ENCODE measurements at places on chromosomes 2 and 18.

DNA sequence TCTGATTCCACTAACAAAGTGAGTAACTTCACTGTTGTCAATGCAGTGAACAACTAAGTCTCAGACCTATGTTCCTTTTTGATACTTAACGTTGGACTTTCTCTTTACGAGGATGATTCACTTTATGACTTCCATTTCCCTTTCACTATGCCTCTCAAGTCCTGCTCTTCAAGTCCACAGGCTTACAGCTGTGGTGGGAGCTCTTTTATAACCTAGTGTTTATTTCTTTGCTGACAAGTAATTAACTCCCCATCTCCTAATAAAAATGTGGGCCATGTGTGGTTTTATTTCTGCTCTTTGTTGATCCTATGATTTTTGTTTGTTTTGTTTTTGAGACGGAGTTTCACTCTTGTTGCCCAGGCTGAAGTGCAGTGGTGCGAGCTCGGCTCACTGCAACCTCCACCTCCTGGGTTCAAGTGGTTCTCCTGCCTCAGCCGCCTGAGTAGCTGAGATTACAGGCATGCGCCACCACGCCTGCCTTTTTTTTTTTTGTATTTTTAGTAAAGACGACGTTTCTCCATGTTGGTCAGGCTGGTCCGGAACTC lies 142.1 kb downstream of the USP34 start:
- peak; percentile 27 for DNase-seq

DNA sequence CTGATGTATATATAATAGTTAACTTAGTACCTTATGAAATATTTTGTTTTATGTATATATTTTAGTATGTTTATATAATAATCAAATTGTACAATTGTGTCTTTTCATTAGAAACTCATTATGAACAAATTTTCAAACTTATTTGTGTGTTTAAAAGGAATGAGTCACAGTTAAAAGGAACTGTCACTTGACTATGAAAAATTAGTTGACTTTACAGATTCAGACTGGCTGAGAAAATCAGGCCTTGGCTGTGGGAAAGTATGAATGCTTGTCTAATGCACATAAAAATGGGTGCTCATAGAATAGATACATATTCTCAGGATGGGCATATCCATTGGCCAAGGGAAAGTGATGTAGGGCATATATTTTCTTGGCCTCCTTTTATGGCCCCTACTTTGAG lies 576.8 kb downstream of the SATB2 start:
- DNase-seq = no peak

DNA sequence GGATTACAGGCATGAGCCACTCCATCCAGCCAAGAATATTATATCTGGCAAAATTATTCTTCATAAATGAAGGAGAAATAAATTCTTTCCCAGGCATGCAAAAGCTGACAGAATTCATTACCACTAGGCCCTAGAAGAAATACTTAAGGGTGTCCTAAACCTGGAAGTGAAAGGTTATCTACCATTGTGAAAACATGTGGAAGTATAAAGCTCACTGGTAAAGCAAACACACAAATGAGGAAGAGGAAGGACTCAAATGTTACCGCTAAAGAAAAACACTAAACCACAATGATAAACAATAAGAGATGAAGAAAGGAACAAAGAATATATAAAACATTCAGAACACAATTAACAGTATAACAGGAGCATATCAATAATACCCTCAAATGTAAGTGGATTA lies 171.8 kb downstream of the CAMKMT start:
- DNase-seq = no peak

- DNase-seq = no peak
Observed at GRCh38 chr2:71457123-71457915, 4.0 kb downstream of the DYSF start.

DNA sequence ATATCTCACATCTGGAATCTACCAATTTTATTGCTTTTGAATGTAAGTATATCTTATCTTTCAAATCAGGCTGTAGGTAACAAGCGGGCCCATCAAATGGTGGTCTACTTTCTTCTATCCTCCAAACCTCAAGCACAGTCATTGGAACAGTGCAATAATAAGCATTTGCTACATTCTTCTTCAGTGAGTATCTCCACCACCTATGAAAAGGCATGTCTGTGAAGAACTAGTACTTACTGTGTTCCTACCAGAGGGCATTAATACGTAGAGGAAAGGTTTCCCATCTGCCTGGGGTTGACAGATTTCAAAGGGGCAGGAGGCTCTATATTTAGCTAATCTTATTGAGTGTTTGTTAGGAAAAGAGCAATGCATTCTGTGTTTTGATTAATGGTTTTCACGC lies 411.1 kb downstream of the NCKAP5 start:
- no peak for DNase-seq

GRCh38 chr2:2870106-2870505 lies 507.5 kb downstream of the EIPR1 start:
- DNase-seq = no peak

GRCh38 chr18:48002933-48003365 lies 72.5 kb upstream of the SMAD2 start:
- DNase-seq = no peak

DNA sequence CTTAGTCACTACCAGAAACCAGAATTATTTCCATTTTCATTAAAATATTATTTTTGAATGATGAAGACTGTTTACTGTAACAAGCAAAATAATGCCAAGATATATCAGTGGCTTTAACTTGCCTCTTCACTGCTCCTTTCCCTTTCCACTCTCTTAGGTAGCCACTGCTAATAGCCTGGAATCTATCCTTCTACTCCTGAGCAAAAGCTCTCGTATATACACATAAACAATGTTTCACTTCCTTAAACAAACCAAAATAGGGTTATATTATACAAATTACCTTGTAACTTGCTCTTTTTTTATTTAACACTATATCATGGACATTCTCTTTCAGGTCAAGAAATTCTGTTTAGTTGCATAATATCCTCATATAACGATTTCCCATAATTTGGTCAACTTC lies 20.8 kb downstream of the IMMT start:
- no peak for DNase-seq

- DNase-seq = no peak
Observed at GRCh38 chr2:150462770-150463169, 24.7 kb downstream of the RND3 start.

DNA sequence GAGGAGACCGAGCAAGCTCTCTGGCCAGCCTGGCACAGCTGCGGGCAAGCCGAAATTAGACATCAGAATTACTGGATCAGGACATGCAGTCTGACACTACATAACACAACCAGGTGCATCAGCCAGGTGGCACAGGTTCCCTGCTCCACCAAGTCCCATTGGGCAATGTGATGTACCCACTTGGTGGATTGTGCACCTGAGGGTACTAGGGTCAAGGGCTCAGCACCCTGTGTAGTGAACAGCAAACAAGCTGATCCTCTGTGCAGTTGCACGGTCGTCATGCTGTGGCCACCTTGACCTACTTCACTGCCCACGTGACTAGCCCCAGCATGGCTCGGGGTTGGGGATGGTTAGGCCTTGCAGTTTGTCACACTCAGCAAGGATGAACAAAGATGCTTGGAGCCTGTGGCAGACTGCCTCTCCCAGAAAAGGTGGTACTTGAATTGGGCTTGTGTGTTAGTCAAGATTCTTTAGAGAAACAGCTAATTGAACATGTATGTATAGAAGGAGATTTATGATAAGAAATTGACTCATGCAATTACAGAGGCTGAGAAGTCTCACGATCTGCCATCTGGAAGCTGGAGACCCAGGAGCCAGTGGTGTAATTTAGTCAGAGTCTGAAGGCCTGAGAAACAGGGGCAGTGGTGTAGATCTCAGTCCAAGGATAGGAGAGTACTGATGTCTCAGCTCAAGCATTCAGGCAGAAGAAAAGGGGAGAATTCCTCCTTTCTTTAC lies 71.4 kb upstream of the TMEM87B start:
- DNase-seq = no peak

GRCh38 chr2:30663806-30664205 lies 143.4 kb downstream of the CAPN13 start:
- no peak for DNase-seq

- no peak for DNase-seq
Observed at GRCh38 chr18:40576507-40577115, 1378.4 kb upstream of the PIK3C3 start.

GRCh38 chr2:16725549-16725948 lies 59.9 kb upstream of the CYRIA start:
- DNase-seq = no peak

GRCh38 chr18:5973099-5973498 lies 77.8 kb upstream of the TMEM200C start:
- DNase-seq = no peak

DNA sequence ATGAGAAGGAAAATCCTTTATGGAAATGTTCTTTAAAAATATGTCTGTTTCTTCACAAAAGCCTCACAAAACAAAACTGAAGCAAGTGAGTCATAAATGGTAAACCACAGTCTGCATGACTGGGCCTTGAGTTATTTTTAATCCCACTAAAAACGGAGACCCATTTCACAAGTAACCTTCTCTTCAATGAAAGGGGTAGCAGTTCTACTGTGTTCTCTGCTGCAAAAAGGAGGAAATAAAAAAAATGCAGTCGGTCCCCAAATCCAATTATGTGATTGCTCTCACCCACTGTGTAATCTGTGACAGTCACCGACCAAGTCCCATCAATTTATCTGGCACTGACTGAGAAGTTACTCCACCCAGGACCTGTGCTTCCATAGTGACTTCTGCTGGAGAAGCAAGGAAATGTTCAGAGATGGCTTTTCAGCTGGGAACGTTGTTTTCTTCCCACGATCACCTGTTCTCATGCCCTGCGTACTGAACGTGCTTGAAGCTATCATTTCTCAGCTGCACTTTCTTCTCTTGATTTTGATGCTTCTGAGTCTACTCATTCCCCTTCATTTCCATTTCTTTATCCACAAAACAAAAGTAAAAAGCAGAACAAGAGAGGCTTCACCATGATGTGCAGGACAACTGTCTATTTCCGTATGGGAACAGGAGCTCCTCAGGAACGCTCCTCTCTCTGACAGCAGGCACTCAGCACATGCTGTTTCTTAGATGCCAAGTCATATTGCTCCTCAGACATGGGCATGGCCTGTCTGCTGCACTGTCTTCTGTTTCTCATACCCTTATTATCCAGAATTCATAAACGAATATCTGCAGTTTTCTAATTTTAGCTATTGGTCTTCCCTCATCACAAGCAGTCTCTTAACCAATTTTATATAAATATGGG lies 80.0 kb upstream of the TMEM200C start:
- no peak for DNase-seq

DNA sequence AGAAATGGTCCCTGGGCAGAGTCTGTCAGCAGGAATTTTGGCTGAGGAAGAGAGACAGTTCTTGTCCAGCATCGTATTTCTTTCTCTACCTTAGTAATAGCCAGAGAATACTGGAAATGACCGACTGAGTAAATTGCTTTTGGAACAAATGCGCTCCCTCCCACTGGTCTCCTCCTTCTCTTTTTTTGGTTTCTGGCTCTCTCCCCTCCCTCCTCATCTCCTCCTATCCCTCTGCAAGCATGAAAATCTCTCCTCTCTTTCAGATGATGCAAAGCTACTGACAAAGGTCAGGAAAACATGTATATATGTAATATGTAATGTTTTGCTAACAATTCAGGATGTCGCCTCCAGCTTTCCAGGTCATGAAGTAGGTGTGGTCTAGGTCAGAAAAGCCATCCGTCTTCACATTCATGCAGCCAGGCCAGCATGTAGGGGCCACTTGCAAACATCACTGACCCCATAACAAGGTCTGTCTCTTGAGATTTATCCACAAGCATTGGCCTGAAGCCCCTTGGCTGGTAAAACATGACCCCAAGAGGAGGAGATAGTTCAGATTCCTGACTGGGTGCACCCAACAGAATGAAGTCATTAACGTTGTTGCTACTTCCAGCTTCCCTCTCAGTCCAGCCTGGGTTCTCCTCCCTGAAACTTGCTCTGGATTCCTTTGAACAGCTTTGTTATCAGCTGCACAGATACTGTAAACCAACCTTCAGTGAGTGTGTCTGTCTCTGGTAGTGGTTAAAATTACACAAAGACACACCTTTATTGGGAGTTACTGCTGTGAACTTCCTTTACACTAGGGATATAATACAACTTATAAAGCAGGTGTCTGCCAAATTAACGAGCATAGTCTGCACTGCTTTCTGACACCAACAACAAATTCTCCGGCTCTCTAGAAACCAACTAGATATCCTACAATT lies 864.4 kb upstream of the KLHL29 start:
- DNase-seq = no peak

DNA sequence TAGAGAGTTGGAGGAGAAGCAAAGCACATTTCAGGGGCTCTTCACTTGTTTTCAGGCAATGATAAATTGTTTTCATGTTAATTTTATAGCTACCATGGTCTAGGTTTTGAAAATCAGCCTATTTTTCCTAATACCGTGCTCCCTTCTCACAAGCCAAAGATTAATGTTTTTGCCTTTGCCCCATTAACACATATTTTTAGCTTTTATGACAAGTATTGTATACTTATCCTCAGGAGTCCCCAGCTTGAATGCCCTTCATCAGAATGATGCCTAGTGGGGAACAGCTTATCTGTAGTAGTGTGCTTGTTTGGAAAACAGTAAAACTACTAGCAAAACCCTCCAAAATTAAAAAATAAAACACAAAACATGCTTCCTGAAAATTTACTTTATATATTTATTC lies 194.0 kb downstream of the LNPK start:
- DNase-seq = no peak

DNA sequence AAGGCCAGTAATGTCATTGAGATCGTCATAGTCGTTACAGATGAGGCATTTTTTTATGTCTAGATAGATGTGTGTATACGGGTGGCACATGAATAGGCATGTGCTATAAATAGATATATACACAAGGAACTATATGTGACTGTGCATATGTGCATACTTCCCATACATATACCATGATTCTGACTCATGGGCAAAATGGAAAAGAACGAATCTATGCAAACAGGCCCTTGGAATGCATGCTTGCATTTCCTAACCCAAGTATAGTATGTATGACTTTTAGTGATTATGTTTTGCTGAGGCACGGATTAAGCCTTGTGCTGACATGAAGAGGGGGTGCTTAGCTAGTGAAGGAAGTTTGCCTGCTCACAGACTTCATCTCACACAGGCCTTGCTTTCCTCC lies 111.7 kb downstream of the BCL11A start:
- no peak for DNase-seq

DNA sequence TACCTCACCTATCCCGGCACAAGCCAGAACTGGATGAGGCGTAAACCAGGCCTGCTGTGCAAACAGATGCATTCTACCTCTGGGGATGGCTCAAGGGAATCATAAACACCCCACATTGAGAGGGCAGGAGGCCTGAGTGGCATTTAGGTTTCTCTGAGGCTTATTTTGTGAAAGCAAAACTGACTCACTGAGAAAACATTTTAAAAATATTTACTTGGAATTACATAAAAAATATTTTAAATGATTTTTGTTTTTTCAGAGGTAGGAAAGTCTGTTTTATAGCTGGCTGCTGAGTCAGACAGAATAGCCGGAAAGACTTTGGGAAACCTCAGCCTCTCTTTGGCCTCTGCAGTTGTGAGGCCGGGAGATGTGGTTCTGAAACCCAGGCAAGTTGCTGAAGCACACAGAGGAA lies 244.1 kb downstream of the NCKAP5 start:
- DNase-seq = no peak

GRCh38 chr2:174868878-174869277 lies 104.6 kb upstream of the CHRNA1 start:
- no peak for DNase-seq

- no peak for DNase-seq
Observed at GRCh38 chr2:85414761-85415553, 3.6 kb upstream of the SH2D6 start.
